Suppressor macrophage treated with lipopolysaccharide for 1 hour (primary cell): ENCODE measurements at places on chromosomes 1 and 21.

DNA sequence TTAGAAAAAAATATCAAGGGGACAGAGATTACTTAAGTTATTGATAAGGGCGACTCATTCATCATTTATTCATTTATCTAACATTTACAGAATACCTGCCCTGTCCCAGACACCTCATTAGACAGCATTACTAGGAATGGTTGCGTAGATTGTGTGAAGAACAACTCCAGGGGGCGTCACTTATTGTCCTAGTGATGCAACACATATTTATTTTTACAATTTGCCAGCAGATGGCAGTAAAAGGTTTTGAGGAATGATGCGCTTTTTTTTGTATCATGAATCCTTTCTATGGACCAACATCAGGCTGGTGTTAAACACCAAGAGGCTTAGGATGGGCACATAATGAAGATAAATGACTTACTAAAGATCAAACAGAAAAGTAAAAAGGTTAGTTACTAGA lies 5.5 kb downstream of the NCAM2 start:
- DNase-seq: peak; percentile 74

- DNase-seq: no peak
Measured at GRCh38 chr1:211708006-211708405, 32.6 kb upstream of the NEK2 start.

GRCh38 chr1:41365772-41366454 lies 4.7 kb downstream of the FOXO6 start:
- DNase-seq: no peak

DNA sequence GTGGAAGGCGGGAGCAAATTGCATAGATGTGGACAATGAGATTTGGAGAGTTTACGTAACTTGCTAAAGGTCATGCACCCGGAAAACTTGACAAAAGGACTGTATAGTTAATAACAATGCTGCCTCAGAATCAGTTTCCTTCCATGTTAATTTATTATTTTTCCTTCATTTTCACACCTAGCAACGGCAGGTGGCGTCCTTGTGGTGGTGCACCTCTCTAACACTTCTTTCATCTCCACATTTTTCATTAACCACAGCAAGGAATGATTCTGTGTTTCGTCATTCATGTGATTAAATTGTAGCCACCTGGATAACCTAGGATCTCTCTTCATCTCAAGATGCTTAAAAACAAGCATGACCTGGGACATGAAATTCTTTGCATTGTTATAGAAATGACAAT lies 2133.0 kb downstream of the NCAM2 start:
- DNase-seq: no peak

- no peak for DNase-seq
Measured at GRCh38 chr1:233982827-233983518, 78.5 kb downstream of the SLC35F3 start.

- DNase-seq: no peak
Measured at GRCh38 chr1:96256130-96256790, 465.3 kb upstream of the PTBP2 start.

GRCh38 chr1:229295745-229296144 lies 24.8 kb downstream of the RAB4A start:
- no peak for DNase-seq

DNA sequence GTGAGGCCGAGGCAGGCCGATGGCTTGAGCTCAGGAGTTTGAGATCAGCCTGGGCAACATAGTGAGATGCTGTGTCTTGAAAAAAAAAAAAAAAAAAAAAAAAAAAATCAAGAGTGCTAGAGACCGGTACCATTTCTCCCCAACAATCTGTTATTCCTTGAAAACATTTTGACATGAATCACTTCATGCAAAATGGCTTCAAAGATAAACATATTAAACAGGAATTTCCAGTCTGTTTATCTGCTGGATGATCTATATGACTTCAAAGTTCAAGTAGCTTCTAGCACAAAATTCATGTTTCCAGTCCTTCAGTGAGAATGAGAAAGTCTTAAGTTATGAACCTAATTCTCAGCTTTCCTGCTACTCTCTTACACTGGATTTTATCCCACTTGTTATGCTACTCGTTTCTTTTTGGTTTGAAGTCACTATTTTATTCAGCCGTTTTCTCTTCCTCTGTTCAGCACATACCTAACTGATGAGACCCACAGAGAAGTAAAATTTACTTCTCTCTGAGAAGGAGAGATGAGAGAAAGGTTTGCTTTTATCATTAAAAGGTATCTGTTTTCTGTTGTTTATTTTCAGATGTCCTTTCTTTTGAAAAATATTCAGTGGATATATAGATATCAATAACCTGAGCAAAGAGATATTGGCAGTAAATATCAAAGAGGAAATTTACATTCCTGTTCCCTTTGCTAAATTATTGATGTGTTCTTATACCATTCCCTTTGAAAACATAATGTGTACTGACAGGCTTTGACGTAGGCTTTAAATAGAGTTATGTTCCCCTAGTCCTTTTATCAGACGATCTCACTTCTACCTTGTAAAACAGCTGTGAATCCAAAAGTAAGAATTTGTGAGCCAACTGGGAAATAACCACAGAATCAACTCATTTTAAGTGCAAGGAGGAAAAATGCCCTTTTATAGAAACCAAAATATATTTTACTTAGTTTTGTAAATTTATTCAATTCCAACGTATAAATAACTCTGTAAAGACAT lies 38.2 kb downstream of the CD46 start:
- no peak for DNase-seq

GRCh38 chr1:119953266-119953998 lies 57.1 kb upstream of the ADAM30 start:
- DNase-seq: no peak

- DNase-seq: peak; percentile 81
Measured at GRCh38 chr1:1122078-1122811, 6.4 kb upstream of the C1orf159 start.

DNA sequence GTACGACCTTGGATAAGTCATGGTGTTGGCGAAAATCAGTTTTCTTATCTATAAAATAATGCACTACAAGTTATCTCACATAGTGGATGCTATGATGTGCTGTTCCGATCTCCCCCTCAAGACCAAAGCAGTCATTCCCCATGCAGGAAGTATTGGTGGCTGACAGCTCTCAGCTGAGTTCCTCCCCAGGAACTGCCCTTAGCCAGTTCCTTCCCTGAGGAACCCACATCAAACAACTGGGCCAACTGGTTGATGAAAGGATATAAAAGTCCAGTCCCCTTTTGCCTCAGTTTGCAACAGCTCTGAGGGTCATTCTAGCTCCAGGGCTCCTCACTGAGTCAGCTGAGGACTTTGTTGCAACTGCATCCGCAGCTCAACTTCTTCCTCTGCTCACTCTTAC lies 16.1 kb upstream of the SLAMF1 start:
- DNase-seq: peak; percentile 53

DNA sequence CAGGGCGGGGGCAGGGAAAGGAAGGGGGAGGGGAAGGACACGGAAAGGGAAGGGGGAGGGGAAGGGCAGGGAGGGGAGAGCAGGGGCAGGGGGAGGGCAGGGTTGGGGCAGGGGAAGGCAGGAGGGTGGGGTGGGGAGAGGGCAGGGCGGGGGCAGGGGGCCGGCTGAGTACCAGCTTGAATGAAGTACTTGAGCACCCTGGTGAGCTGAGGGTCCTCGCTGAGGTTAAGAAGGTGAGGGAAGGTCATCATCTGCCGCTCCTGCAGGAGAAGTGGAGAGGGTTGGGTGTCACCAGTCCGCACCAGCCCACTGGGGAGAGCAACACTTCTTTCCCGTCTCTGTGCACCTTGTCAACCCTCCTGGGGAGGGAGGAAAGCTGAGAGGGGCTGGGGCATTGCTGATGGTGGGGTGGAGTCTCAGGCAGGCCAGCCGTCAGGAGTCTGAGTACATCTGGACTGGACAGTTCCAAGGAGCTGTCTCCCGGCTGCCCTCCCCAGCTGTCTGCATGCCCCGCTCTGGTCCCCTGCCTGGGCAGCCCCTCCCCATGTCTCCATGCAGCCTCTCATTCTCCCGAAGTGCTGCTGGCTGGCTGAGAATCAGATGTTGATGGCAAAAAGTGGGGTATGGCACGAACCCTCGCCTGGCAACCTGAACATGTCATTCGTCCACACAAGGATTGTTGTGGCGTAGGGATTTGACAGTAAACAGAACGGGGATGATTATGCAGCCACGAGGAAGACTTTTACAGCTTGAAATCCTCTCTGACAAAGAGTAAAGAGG lies 70.0 kb downstream of the SCCPDH start:
- DNase-seq: no peak

DNA sequence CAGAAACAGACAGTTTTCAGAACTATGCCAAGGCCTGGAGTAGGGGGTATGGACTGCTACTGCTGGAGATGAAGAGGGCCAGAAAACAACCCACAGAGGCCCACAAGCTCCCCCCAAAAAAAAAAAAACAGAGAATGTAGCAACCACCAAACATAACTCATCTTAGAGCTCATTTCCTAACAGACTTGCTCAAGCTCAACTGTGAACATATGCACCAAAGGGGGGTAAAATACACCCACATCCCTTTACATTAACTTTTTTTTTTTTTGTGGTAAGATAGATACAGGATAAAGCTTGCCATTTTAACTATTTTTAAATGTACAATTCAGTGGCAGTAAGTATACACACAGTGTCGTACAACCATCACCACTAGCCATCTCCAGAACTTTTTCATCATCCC lies 36.0 kb downstream of the SEC16B start:
- no peak for DNase-seq

DNA sequence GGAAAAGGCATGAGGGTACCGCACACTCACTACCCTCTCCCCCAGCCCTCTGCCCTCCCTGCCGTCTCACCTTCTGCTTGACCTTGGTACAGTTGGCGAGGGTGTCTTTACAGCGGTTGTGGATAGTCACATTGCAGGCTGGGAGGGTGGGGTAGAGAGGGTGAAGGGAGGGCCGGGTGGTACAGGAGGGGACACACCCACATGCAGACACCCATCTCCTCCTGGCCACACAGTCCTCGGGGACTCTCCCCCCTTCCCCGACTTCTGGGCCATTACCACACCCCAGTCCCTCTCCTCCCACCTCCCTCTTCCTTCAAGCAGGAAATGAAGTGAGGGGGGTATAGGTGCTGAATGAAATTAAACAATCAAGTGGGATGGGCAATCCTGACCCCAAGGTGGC lies 11.6 kb downstream of the ARHGEF2 start:
- no peak for DNase-seq

DNA sequence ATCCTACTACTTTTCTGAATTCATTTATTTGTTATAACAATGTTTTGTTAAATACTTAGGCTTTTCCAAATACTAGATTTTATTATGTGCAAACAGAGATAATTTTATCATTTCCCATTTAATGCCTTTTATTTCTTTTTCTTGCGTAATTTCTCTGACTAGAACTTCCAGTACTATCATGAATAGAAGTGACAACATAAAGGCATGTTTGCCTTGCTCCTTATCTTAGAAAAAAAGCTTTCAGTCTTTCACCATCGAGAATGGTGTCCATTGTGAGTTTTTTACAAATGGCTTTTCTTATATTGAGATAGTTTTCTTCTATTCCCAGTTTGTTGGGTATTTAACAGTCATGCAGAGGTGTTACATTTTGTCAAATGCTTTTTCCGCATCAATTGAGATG lies 453.1 kb upstream of the ZP4 start:
- no peak for DNase-seq

DNA sequence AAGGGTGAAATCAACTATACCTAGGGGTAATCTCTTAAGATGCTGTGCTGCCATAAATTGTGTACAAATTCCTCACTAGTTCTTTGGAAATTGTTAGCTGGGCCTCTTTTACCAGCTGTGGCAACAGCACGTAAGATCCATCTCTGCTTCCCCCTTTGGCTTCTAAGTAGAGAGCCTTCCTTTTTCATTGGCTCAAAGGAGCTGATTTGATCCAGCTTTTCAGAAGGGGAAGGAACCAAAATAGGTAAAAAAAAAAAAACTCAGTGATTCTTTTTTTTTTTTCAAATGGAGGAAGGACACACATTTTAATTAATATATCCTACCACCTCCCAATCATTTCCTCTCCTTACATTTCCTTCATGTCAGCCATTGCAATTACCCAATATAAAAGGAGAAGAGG lies 4.0 kb upstream of the RCAN1 start:
- no peak for DNase-seq

GRCh38 chr1:35407743-35408142 lies 139.2 kb downstream of the ZMYM4 start:
- no peak for DNase-seq

GRCh38 chr1:186187601-186188000 lies 187.5 kb downstream of the TPR start:
- no peak for DNase-seq

- DNase-seq: no peak
Measured at GRCh38 chr1:205508227-205508714, 3.8 kb downstream of the CDK18 start.

DNA sequence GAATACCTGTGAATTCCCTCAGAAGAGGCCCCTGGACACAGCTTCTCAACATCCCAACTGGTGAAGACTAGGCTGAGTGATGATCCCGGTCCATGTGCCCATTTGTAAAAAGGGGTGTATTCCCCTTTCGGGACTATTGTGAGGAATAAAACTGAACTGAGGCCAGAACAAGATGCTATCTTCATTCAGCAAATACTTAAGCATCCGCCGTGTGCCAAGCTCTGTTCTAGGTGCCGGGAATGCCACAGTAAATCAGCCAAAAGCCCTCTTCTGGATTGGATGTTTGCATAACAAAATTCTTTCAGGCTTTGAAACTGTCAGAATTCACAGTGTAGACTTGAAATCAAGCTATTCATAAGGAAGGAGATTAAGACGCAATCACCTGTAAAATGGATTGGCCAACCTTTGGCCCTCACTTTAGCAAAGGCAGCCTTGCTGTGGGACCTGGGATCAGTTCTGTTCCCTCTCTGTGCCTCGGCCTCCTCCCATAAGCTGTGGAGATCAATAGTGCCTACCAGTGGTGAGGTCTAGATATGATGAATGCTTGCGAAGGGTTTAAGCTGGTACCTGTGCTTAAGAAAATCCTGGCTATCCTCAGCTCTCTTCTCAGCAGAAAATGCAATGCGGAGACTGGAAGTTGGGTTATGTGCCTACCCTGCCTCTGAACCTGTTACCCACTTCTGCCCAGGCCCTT lies 1.8 kb downstream of the ALPL start:
- no peak for DNase-seq

DNA sequence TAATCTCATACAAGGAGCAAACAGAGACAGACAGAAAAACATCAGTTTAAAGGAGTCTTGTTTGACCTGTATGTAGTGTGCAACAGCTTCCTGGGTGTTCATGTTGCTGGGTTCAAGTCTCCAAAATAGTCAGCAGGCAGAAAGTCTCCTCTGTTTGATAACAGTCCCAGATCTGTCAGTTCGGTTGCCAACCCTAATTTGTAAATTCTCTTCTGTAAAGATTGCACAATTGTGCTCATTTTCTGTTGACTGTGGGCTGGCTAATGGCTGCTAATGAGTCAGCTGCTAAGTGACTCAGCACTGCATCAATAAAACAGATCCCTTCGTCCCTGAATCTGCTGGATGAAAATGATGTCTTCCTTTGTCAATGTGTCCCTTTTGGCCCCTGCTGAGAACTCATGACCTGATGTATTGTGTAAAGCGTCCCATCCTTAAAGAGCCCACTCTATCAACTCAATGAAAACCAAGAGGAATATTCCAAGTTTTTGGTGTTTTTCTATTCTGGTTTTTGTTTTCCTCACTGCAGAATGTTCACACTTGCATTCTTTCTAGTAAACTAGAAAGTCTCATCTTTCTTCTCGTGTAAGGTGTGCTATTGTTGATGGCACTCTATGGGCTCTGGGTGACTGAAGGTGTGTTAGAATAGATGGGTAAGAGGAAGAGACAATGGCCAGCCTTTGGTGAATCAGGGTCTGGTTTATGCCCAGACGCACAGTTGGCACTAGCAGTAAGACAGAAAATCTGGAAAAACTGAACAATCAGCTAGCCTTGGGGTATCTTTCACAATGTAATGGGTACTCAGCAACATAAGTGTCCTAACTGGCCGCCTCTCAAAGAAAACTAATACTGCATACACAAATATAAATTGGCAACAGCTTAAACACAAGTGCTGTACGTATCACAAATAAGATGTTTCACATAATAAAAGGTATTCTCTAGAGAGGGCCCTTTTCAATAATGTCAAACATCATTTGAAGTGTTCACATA lies 75.1 kb upstream of the SIPA1L2 start:
- DNase-seq: peak; percentile 86
